Germinal center (tissue), 1 donor: ENCODE measurements at places on chromosomes 3 and 15.

DNA sequence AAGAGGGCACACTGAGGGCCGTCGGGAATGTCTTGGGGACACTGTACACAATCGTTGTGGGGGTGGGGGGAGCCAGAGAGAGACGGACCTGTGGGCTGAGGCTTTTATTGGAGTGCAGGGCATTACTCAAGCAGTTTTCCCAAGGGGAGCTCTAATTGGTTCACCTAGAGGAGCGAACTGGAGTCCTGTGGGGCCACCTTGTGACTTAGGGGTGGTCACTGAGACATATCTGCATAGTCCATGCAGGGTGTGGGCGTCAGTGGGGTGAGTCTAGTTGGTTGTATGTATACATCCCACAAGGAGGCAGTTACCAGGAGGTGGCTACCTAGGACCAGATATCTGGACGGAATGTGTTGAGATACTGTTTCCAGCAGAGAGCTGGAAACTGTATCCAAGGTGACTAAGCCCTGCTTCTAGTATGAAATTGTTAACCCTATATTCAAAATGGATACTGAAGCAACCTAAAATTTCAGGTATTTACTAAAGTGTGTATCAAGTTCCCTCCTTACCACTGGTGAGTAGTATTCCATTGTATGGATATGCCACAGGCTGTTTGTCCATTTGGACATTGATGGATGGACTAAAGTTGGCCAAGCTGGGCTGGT is 2.6 kb upstream of the PIGZ start:
- no peak for DNase-seq

GRCh38 chr15:100570735-100571313 is 31.2 kb downstream of the LINS1 start:
- no peak for DNase-seq

DNA sequence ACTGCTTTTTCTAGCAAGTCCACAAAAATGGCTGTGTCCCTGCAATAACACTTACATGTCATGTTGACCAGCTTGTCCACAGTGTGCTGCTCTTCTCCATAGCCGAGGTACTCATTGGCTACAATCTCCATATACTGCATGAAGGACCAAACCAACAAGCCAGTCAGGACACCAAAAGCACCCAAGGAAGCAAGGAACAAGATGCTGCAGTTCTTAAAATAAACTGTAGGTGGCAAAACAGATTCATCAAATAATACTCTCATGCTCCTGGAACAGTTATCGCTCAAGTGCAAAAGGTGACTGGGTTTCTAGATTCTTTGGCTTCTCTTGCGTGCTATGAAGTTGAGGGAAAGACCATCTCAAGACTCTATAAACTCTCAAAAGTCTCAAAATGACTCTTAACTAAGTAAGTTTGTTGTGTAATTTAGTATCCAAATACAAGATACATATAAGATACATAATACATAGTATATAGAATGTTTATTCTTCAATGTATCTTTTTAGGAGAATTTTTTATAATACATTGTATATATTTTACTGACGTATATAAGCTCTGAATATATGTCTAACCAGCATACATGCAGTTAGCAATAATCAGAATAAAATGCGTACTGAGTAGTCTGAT is 57.0 kb downstream of the NEK10 start:
- peak; percentile 41 for DNase-seq

DNA sequence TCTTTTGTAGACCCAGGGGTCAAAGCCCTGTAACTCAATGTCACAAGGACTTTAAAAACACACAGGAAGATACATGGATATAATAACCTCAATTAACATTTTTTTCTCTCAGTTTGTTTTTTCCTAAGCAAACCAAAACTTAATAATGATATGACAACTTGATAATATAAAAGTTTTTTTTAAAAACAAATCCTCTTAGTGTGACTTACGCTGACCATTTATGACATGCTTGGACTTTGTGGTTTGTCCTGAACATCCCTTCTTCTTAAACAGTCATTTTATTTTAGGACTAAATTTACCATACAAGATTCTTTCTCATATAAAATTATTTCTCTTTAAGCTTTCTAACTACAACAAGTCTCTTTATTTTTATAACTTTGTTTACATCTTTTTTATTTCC is 25.4 kb upstream of the FAM3D start:
- DNase-seq, result no peak

GRCh38 chr3:61030469-61031035 is 220.7 kb downstream of the FHIT start:
- DNase-seq, result no peak

- DNase-seq, result no peak
Measured at GRCh38 chr3:76065964-76066363, 280.6 kb upstream of the ZNF717 start.
